ENCODE measurements at places on chromosomes 2 and 18. TPM values are rescaled to one million over a fixed set of nuclear protein-coding genes. Genes with fewer than 3 reads are reported as not detected.

- DNase-seq: peak; percentile 90
Observed at GRCh38 chr2:96145036-96145847, at the start of gene DUSP2. TSS of gene DUSP2 (minus strand) at chr2:96145440. CDS start at chr2:96145354, 86 bp downstream.

DNA sequence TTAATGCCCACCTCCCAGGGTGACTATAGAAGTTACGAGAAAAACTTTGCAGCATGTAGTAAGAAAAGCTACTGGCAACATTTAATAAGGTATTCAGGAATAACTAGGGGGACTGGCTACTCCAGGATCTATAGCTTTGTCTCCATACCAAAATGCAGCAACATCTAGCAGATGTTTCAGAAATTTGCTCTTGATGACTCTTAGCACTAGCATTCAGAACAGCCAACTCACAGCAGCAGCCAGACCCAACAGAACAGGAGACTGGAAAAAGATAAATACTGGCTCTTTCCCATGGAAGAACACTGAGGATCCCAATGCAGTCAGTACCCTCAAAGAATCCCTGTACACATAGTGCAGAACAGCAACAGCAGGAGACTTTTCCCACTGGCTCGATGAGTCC lies 105.0 kb downstream of the PRKRA start:
- no peak for DNase-seq

SCRN3 gene
- 7.4 TPM for total RNA-seq

LMAN1 gene
- total RNA-seq: 68.5 TPM

DNA sequence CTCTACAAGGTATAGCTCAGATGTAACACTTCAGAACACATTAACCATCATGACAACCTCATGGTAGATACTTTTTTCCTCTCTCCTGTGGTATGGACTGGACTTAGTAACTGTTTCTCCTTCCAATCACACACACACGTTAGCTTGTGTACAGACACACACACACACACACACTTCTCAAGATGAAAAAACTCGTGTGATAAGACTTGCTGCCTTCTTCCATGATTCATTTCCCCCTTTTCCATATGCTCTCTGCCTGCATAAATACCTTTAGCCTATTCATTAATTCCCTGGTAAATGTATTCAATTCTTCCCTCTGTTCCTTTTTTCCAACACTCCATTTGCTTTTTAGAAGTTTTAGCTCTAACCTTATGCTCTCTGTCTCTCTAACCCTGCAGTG lies 118.9 kb upstream of the TANK start:
- DNase-seq: no peak

DNA sequence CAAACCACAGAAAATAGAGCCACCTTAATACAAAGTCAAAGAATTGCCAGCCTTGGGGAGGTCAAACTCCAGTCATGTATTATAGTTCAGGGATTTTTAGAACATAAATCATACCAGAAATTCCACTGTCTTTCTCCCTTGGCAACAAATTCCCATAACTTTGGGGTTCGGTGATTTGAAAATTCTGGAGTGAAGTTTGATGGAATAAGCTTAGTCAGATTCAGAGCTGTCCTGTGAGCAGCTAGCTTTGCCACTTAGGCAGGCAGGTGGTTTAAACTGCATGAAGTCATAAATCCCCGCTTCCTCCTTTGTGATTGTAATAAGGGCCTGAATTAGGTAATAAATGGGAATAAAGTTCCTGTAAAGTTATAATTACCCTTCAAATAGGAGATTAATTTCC lies 457.0 kb upstream of the HNMT start:
- no peak for DNase-seq

RPRD1A gene
- total RNA-seq: 37.3 TPM

GRCh38 chr2:219181531-219181930 lies 3.5 kb downstream of the RETREG2 start:
- DNase-seq: no peak

GRCh38 chr2:217979151-217979811 lies 23.5 kb downstream of the TNS1 start:
- no peak for DNase-seq

Measured in Caki2 (cell line).